ENCODE measurements at places on chromosomes 3 and 15.

- DNase-seq: no peak
Observed at GRCh38 chr3:173653781-173654180, 256.2 kb downstream of the NLGN1 start.

- DNase-seq: no peak
Observed at GRCh38 chr15:68057758-68058157, 3.6 kb downstream of the PIAS1 start.

GRCh38 chr15:22262613-22263020 lies 182.3 kb downstream of the OR4M2 start:
- no peak for DNase-seq

DNA sequence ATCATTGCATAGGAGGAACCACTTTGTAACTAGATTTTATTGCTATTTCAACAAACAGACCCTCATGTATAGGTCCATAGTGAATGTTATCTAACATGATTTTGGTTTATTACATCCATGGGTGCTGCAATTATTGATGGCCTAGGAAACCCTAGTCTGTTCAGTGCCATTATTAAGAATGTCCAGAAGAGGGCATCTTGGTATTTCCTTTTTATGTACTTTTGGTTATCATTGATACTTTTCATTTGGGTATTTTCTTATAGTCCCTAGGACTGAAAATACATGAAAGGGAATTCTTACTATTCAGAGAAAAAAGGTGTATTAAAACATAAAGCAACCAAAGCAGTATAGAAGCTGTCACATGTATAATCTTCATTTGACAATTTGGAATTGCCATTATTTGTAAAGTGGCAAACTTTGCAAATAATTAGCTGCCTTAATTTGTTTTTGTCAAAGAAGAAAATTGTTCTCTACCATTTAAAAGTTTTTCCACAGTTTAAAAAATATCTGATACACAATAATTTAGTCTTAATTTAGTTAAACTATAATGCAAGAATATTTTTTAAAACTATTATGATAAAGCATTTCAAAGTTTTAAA lies 48.7 kb downstream of the CNOT10 start:
- no peak for DNase-seq

DNA sequence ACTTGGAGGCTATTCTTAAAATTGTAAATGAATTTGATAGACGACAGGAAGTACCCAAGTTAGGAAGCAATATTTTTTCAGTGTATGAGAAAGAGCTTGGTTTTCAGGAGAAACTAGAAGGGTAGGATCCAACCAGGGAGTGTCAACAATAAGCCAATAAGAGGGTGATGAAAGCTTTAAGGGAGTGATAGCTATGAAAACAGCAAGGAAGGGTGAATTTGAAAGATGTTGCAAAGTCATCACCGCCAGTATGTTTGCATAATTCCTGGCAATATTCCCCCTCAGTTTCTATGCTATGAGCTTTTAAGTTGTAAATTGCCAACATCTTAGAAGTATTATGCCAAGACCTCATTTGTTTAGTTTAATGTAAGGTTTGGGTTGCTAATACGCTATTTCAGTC lies 11.8 kb upstream of the CSTA start:
- DNase-seq: no peak

- no peak for DNase-seq
Observed at GRCh38 chr3:99626417-99626788, 12.0 kb upstream of the COL8A1 start.

DNA sequence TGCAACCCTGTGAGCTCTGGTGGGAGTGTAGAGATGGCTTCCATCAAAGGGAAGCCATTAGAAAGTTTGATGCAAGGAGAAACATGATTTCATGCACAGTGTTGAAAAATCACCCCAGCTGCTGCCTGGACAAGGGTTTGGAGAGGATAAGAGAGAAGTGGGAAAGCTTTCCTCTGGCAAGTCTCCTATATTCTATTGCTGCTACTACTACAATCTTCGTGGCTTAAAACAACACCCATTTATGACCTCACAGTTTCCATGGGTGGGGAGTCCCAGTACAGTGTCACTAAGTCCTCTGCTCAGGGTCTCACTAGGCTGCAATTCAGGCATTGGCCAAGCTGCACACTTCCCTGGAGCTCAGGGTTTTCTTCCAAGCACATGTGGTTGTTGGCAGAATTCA lies 229.3 kb downstream of the TAFA4 start:
- DNase-seq: no peak

- no peak for DNase-seq
Observed at GRCh38 chr3:12369029-12369428, 80.2 kb downstream of the PPARG start.

DNA sequence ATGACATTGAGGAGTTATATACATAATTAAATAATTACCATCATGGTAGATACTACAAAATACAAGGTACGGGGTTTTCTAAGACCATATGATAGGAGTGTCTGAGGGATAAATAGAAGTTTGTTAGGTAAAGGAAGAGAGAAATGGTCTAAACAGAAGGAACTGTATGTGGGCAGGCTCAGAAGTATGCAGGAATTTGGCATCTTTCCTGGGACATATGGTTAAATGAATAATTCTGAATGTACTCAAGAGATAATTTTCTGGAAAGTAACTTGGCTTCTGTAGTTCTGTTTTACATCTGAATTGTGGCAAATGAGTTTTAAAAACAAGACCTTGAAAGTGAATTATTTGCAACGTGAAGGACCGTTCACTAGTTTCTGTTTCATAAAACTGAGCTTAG lies 17.5 kb downstream of the LMCD1 start:
- no peak for DNase-seq

GRCh38 chr3:76871655-76872054 lies 168.2 kb upstream of the ROBO2 start:
- DNase-seq: no peak

GRCh38 chr3:73765878-73766545 lies 141.3 kb upstream of the PDZRN3 start:
- DNase-seq: no peak

DNA sequence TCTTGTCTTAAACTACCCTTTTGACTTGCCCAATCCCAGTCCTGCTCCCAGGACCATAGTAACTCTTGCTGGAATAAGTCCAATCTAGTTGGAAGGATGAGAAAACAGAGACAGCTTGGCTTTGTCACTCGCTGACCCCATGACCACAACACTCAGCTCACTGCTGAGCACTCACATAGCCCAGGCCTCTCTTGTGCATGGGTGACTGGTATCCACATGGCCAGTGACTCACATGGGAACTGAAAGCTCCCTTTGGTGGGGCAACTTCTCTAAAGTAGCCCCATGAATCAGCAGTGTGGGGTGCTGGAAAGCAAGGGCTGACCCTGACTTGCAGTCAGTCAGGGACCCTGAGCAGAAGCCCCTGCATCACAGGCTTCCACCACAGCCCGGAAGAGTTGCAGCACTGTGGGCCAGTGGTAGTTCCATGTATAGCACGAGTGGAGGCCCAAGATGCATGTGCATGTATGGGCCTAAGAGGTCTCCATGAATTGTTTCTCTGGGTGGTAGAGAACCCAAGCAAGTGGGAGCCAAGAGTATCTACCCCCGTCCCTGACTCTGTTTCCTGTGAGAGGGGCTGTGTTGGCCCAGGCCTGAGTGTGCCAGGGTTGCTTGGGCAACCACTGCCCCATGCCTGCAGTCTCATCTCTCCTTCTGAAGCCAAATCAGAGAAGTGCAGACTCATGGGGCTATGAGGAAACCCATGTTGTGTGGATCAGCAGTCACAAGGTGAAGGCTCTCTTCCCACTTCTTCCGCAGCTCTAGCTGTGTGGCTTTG lies 62.1 kb upstream of the XCR1 start:
- DNase-seq: no peak

DNA sequence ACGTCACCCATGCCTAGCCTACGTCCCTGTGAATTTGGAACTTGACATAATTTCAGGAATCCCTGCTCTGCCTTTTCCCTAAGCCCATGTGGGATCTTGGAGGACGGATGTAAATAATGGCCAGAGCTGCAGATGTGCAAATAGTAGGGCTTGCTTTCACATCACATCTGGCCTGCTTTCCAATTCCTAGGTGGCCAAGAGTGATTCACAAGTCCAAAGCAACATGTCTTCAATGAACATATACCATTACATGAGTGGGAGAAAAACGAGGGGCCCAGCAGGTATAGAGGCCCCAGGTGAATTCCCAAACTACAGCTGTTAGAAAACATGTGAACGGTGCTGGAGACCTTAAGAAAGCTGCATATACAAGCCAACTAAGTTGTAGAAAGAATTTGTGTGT lies 214.6 kb downstream of the MAGI1 start:
- no peak for DNase-seq

- DNase-seq: no peak
Observed at GRCh38 chr3:19399836-19400235, 251.5 kb downstream of the KCNH8 start.

GRCh38 chr15:34370643-34371042 lies 3.6 kb upstream of the LPCAT4 start:
- DNase-seq: no peak

DNA sequence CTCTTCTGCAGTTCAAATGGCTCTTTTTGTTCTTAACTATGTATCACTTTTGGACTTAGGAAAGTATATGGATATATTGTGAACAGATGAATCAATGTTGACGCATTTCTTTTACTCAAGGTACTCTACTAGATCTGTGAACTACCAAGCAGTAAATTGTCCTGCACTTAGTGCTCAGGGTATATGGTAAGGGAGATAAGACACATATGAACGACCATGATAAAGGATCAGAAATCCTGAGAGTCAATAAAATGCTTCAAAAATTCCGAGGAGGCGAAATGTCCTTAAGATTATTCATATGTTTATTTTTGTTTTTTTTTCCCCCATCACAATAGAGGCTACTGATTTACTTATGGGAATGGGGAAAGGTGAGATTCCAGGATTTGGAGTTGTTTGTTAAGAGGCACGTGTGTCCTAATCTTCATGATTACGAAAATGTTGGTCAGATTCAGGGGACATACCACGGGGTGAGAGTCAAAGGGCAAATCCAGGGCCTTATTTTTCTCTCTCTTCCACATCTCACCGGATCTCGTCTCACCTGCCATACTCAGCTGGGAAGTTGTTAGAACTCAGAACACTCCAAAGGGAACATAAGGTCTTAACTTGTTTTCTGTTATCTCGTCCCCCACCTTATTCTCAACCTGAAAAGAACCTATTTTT lies 475.1 kb upstream of the TBL1XR1 start:
- no peak for DNase-seq

GRCh38 chr15:48688493-48688892 lies 43.0 kb upstream of the FBN1 start:
- DNase-seq: no peak

DNA sequence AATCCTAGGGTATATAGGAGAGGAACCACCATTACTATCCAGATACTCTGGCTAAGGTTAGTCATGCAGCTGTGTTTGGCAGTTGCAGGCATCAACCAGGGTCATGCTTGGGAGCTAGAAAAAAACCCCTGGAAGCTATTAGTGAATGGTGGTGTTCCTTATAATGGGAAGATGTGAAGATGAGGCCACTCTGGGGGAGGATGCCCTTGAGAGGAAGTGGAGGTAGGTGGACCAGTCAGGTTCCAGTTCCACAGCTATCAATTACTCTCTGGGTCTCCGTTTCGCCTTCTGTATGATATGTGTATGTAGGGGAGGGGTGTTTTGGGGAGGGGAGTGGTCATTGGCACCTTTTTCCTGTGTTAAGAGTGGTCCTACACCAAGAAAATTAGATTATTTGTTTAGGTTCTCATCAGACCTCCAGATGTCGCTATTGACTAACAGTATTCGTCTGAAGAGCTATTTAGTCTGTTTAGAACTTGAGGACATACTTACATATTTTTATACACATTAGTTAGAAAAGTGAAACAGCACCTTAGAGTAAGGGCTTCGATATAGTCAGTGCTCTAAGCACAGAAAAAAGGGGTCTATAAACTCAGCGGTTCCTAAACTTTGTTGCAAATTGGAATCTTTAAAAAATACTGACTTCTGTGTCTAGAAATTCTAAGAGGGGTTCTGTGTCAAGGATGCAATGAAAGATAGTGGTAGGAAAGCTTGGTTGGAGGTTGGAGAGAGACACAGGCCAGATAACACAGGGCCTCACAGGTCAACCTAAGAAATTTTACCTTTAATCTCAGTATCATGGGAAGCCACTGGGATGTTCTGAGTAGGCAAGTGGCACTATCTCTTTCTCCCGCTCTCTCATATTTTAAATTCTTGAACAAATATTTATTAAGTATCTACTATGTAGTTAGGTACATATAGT lies 9.1 kb upstream of the HPS3 start:
- no peak for DNase-seq

GRCh38 chr3:71045917-71046282 lies 537.6 kb downstream of the FOXP1 start:
- DNase-seq: no peak

GRCh38 chr3:140753865-140754754 lies 76.2 kb downstream of the TRIM42 start:
- DNase-seq: no peak

DNA sequence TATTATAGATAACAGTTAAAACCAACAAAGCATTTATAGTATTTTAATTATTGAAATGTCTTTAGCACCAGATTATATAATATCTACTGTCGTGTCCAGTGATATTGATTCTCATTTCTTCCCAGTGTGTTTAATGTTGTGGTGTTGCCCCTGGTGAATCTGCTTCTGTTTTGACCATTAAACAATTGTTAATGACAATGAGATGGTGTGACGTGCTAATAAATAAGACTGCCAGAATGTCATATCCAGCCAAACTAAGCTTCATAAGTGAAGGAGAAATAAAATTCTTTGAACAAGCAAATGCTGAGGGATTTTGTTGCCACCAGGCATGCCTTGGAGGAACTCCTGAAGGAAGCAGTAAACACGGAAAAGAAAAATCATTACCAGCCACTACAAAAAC lies 480.0 kb upstream of the ROBO1 start:
- DNase-seq: no peak

DNA sequence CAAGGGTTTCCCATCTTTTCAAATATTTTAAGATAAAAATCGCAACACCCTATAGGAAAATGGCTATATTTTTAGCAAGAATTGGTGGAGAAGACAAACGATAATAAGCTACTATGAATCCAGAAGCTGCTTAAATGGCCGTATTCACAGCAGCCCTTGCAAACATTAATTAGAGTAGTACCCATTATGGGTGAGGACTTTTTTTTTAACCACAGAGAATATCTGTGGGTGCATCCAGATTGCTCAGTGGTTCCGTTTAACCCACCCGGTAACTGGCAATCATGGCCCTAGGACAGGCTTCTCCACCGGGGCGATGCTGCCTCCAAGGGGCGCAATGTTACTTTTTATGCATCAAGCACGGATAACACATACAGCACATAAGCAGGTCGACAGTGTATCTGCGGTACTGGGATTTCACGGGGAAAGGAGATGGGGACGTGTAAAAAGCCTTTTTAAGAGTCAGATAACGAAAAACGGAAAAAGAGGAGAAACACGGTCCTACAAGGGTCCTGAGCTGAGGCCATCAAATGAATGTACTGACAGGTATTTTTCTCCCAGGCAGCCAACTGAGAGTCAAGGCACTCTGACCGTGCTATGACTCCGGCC lies 968 bp upstream of the TMEM266 start:
- DNase-seq: no peak

DNA sequence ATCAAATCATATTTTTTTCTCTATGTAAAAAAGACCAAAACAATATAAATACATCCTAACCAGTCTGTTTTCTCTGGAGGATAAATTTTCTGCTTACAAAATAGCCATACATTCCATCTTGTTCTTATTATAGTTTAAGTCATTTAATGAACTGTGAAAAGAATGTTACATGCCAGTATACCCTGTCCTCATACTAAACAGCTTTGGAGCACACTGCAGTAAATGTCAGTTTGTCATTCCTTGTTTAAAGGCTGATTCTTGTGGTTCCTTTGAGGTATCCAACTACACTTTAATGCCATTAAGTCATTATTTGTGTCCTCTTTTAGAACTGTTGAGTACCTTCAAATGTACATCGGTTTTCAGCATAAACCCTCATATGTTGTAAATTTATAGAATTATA lies 52.7 kb upstream of the DCBLD2 start:
- DNase-seq: no peak

- DNase-seq: no peak
Observed at GRCh38 chr15:72365844-72366243, 10.0 kb downstream of the HEXA start.

Data from T-helper 9 cell (primary cell).